ENCODE measurements at places on chromosomes 5 and 9.

GRCh38 chr9:135240871-135241311, 153.4 kb downstream of the OLFM1 start:
- no peak for DNase-seq

GRCh38 chr5:122218778-122219177, 89.4 kb downstream of the ZNF474 start:
- DNase-seq = no peak

GRCh38 chr5:99004960-99005359, 76.2 kb upstream of the CHD1 start:
- DNase-seq = no peak

- no peak for DNase-seq
These were observed 4.9 kb downstream of the AKNA start for GRCh38 chr9:114382699-114383520.

DNA sequence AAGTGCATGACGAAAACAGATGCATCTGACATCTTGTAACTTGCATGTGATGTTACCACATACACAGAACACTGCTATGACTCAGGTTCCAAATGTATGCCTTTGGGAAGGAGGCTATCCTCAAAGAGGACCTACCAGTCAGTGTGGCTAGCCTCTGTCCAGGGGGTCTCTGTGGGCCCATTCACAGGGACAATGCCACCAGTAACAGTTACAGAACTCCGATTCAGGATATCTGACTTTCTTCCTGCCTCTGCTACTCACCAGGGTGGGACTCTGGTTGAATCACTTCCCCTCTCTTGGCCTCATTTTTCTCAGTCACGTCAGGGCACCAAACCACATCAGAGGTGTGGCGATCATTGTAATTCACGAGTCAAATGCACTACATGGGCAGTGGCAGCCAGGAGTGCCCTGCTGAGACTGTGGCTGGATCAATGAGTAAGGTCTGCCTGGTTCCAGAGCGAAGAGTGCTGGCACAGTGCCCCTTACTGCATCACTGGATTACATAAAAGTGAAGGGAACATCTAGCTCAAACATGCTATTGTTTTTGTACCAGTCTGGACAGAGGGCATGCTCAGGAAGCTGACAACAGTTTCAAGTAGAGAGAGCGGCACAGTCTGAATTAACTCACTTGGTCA, 13.2 kb downstream of the ATOX1 start:
- DNase-seq = no peak
